Right lobe of liver (tissue), 6 donors: ENCODE measurements at places on chromosomes 11 and 22. TPM values are rescaled to one million over a fixed set of nuclear protein-coding genes. Genes with fewer than 3 reads are reported as not detected.
A peak's percentile ranks its signal among the peaks of the same experiment; 100 is the strongest.

GRCh38 chr22:30922151-30922611, 46.4 kb downstream of the MORC2 start:
- H3K36me3 ChIP-seq: peaks cover 7% of the 10 kb centered on the region
- H3K4me3 ChIP-seq: peak overlapping the region; percentile 33
- DNase-seq: peak; percentile 69

DNA sequence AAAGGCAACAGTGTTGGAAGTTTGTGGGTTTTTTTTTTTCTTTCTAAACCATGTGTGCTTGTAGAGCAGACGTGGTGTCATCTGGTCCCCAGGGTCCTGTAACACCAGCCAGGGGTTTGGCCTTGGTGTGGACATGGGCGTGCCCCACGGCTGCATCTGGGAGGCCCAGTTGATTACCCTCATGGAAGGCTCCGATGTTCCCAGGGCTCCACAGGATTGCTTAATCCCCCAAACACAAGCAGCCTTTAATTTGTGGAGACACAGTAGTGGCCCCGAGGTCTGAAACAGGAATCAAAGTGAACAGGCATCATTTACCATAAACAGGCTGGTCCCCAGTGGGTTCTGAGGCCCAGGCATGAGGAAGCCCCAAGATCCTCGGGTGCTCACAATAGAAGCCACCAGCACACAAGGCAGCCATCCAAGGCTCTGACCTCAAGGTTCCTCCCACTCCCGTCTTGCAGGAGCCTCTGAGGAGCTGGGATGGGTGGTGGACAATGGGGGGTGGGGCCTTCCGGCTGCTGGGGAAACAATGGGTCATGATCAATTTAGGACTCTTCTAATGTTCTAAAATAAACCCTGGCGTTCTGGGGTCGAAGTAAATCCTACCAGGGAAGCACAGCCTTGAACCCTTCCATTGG, 115.0 kb upstream of the CD82 start:
- H3K4me3 ChIP-seq: no peak overlapping the region
- H3K27me3 ChIP-seq: no peaks in the 10 kb centered on the region
- no peaks in the 10 kb centered on the region for H3K4me1 ChIP-seq
- H3K27ac ChIP-seq: no peak overlapping the region

GRCh38 chr22:36432592-36433317, 45.0 kb upstream of the MYH9 start:
- no peaks in the 10 kb centered on the region for H3K27me3 ChIP-seq
- no peak for DNase-seq

DNA sequence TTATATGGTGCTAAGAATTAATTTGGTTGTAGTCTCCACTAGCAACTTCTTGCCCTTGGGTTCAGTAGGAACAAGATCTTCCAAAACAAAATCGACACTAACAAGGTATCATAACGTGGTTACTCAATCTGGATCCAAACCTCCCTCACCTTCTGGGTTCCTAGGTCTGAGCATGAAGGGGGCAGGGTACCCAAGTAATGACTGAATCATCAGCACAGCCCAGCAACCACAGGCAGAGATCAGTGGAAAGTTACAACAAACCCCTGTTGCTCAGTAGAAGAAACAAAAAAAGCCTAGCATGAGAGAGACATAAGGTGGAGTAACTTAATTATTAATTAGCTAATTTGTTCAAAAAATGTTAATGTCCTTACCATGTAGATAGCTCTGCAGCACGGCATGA, 221.4 kb downstream of the BLID start:
- no peak overlapping the region for H3K27ac ChIP-seq
- no peaks in the 10 kb centered on the region for H3K4me1 ChIP-seq
- no peaks in the 10 kb centered on the region for H3K36me3 ChIP-seq
- no peak overlapping the region for H3K4me3 ChIP-seq
- no peaks in the 10 kb centered on the region for H3K27me3 ChIP-seq
- DNase-seq: no peak

DNA sequence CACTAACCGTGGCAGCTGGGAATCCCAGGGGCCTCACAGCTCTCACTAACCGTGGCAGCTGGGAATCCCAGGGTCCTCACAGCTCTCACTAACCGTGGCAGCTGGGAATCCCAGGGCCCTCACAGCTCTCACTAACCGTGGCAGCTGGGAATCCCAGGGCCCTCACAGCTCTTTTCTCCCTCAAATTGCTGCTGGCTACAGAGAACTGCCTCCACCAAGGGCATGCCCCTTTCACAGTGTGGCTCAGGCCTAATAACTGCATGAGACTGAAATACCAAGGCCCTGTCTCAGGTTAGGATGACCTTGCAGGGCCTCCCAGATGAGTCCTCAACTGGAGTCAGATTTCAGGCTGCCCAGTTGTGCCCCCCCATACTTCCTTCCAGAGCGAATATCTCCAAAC, 35.1 kb upstream of the GGTLC2 start:
- no peak overlapping the region for H3K27ac ChIP-seq
- DNase-seq: no peak
- no peaks in the 10 kb centered on the region for H3K4me1 ChIP-seq

- no peak for DNase-seq
- no peaks in the 10 kb centered on the region for H3K27me3 ChIP-seq
- H3K27ac ChIP-seq: no peak overlapping the region
- H3K4me1 ChIP-seq: no peaks in the 10 kb centered on the region
Observed at GRCh38 chr11:73312851-73313327, 4.8 kb downstream of the ARHGEF17 start.

- no peak overlapping the region for H3K27ac ChIP-seq
- no peak overlapping the region for H3K4me3 ChIP-seq
- DNase-seq: no peak
- no peaks in the 10 kb centered on the region for H3K4me1 ChIP-seq
Observed at GRCh38 chr11:19079643-19080440, 19.3 kb upstream of the MRGPRX2 start.

DNA sequence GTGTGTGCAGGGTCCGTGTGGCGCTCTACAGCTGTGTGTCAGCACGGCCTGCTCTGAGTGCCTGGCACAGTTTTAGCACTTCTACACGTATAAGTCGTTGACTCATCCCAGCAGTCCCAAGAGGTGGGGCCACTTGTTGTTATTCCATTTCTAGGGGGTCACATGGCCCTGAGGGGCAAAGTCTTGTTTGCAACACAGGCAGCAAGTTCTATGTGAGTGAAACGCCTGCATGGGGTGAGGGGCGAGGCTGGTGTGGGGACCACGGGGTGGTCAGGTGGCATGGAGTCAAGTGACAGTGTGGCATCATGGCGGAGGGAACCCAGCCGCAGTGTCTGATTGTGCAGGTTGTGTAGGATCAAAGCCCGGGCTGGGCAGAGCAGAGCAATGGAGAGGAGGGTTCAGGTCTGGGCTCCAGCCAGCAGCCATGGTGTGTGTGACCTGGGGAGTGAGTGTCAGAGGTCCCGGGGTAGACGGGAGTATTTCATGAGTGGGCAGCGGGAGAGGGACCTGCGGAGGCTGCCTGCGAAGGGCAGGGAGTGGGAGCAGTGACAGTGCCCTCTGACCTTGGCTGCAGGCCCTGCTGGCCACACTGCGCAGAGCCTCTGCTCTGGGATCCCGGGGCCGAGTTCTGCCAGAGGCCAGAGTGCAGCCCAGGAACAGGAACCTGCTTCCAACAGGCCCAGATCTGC, 27.9 kb downstream of the SHANK3 start:
- peak; percentile 77 for DNase-seq
- H3K27ac ChIP-seq: peak overlapping the region; percentile 96
- no peaks in the 10 kb centered on the region for H3K4me1 ChIP-seq
- H3K27me3 ChIP-seq: no peaks in the 10 kb centered on the region
- H3K36me3 ChIP-seq: no peaks in the 10 kb centered on the region

DNA sequence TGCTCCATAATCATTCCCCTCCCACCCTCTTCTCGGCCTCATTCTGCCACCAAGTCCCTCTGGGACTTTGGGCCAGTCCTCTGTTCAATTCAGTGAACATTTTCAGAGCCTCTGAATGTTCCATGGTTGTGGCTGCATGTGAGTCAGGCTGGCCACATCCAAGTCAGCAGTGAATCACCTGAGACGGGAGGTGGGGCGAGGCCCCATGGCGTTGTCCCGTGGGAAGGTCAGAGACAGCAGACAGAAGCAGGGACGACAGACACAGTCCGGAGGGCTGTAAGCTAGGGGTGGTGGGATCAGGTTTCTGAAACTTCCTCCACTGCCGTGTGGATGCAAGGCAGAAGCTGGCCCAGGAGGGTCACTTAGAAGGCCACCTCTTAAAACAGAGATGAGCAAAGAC, 324.8 kb downstream of the MN1 start:
- H3K4me1 ChIP-seq: peaks cover 10% of the 10 kb centered on the region
- no peaks in the 10 kb centered on the region for H3K27me3 ChIP-seq
- DNase-seq: no peak
- no peak overlapping the region for H3K4me3 ChIP-seq
- no peak overlapping the region for H3K27ac ChIP-seq

DNA sequence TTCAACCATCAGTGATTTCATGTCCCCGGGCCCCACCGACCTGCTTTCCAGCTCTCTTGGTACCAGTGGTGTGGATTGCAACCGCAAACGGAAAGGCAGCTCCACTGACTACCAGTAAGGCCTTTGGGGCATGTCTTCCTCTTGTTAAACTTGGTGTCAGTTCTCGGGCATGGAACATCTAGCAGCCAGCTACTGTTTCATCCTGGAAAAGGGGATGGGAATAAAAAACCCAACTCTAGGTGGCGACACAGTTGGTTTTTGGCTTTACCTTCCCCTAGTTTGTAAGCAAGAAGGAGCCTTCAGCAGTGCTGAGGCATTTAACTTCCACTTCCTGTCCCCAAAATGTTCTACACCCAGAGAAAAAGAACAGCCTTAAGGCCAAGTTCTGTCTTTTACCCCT, 76.7 kb downstream of the BMAL1 start:
- no peak overlapping the region for H3K27ac ChIP-seq
- H3K4me3 ChIP-seq: no peak overlapping the region
- peaks cover 80% of the 10 kb centered on the region for H3K36me3 ChIP-seq
- no peaks in the 10 kb centered on the region for H3K27me3 ChIP-seq
- no peaks in the 10 kb centered on the region for H3K4me1 ChIP-seq
- DNase-seq: no peak

GRCh38 chr22:28883657-28883916, 215 bp downstream of the ZNRF3 start:
- H3K27me3 ChIP-seq: no peaks in the 10 kb centered on the region
- DNase-seq: no peak
- H3K36me3 ChIP-seq: no peaks in the 10 kb centered on the region
- H3K4me1 ChIP-seq: peaks cover 43% of the 10 kb centered on the region

GRCh38 chr22:39938509-39939111, 21.6 kb upstream of the TMA7B start:
- no peak overlapping the region for H3K4me3 ChIP-seq
- H3K27ac ChIP-seq: no peak overlapping the region
- DNase-seq: no peak
- no peaks in the 10 kb centered on the region for H3K4me1 ChIP-seq
- H3K36me3 ChIP-seq: no peaks in the 10 kb centered on the region

Gene BTBD18
- total RNA-seq: not detected

Gene MS4A3
- not detected for total RNA-seq

Gene E2F8
- total RNA-seq: 0.20 TPM

Gene MS4A10
- not detected for total RNA-seq

Gene AP1B1
- 38.3 TPM for total RNA-seq
